NCI-H446 treated with DMSO at 0.1 percent for 48 hours (cell line): ENCODE measurements at places on chromosomes 3 and 15.

- DNase-seq = no peak
These were observed 315.8 kb upstream of the ROBO2 start for GRCh38 chr3:76724075-76724474.

DNA sequence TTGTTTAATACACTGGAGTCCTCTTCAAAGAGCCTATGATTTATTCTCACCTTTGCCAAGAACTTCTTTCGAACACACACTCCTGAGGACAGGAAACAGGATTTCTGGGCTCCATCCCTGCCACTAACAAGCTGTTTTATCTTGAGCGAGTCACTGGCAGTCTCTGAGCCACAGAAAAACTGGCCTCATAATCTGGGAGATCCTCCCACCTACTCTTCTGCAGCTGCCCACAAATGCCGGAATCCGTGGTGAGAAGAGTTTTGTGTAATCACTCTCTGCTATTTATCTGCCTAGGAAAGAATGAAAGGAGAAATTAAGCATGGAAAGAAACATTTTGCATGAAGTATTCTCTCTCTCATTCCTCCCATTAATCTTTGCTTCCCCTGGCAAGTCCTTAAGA is 172.0 kb upstream of the TRIM42 start:
- no peak for DNase-seq

- DNase-seq = no peak
These were observed 127.2 kb downstream of the CD47 start for GRCh38 chr3:107963581-107963980.

DNA sequence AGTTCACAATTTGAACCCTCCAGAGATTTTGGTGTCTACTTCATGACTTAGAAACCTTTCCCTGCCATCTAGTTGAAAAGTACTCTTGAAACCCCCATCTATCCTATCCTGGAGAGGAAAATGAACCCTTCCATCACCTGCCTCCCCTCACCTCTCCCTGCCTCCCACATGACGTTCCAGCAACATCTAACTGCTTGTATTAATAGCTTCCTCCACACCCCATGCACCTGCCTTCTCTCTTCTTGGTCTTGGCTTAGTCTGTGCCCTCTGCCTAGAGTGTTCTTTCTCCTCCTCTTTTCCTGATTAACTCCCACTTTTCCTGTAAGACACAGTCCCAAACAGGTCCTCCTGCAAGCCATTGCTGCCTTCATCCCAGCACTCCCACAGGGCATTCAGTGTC is 107.8 kb downstream of the LIPC start:
- DNase-seq = no peak

DNA sequence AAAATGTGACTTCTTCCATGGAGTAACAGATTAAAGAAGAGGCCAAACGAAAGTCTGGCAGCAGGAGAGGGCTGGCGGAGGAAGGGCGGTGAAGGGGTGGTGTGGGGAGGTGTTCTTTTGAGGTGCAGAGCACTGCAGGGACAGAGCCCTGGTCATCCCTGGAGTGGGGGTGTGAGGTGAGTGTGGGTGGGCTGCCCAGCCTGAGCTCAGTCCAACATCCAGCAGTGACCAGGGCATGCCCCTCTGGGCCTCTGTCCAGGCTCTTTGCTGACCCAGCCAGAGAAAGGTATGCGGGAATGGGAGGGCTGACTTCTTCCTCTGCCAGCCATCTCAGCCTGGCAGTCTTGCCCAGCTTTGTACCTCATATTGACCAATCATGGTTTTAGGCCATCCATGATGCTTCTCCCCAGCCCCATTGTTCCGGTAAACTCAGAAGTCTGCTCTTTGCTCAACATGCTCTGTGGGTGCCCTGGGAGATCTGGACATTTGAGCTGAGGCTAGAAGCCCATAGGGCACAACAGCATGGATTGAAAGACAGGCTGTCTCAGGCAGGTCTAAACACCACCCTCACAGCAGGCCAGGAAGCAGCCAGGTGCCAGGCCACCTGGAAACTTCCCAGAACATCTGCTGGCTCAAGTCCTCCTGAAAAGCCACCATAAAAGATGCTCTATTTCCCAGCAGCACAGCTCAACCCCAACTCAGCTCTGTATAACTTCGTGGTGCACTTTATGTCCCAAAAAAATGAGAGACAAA is 25.9 kb upstream of the CXCR6 start:
- DNase-seq = no peak

DNA sequence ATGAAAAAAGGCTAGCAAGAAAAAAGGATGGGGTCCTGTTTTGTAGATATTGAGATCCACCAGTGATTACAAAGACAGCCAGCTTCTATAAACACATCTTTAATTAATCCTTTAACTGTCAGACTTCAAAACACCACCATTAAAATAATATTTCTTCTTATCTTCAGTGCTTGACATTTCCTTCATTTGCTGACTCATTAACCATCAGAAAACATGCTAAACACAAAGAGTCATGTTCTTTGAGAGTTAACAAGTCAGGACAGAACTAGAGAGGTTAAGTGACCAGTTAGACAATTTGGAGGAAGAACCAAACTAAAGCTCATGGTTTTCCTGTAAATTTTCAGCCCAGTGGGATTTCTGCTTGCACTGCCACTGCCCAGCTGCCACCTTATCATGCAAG is 111.4 kb downstream of the MEIS2 start:
- DNase-seq = no peak

DNA sequence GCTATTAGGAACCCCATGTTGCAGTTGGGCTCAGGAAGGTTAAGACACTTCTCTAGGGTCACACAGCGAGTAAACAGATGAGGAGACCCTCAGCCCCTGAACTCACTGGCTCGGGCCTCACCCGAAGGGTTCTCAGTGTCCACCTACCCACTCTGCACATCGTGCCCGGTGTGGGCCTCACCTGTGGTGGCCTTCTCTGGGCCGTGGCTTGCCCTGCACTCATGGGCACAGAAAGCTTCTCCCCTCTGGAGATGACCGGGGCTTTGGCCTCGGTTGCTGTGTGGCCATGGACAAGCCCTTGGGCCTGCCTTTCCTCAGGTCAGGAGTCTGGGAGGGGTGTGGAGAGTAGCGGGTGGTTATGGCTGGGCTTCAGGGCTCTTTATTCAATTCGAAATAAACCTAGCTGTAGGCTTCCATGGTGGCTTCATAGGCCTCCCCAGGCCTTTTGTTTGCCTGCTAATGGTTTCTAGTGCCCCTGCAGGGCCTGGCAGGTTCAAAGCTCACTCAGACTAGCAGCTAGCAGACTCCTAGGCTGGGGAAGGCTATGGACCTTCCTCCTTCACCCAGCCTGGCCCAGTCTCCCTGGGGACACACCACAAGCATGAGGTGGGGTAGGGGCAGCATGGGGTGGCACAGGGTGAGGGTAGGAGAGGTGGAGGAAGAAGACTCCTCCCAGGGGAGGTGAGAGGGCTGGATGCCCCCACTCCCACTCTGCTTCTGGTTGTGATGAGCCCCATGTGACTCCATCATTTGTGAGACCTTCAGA is 103.1 kb downstream of the LINGO1 start:
- DNase-seq = no peak

GRCh38 chr15:40787991-40788390 is 18.2 kb downstream of the C15orf62 start:
- no peak for DNase-seq

DNA sequence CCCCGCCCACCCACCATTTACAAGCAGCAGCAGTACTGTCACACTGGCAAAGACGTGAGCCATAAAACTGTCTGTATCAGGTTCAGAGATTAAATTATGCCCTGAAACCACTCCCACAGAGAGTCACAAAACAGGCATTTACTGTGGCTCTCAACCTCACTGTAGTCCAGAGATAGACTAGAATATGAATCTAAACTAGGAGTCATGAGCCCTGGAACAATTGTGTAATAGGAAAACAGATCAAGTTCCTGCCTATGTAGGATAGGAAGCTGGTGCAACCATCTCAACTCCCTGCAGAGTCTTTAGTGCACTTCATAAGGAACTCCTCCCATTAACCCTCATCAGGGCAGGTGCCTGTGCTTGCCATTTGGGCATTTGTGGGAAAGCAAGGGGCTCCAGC is 61.7 kb downstream of the FAM227B start:
- DNase-seq = no peak

- DNase-seq = peak; percentile 81
These were observed 387.5 kb downstream of the NLGN1 start for GRCh38 chr3:173785004-173785403.

DNA sequence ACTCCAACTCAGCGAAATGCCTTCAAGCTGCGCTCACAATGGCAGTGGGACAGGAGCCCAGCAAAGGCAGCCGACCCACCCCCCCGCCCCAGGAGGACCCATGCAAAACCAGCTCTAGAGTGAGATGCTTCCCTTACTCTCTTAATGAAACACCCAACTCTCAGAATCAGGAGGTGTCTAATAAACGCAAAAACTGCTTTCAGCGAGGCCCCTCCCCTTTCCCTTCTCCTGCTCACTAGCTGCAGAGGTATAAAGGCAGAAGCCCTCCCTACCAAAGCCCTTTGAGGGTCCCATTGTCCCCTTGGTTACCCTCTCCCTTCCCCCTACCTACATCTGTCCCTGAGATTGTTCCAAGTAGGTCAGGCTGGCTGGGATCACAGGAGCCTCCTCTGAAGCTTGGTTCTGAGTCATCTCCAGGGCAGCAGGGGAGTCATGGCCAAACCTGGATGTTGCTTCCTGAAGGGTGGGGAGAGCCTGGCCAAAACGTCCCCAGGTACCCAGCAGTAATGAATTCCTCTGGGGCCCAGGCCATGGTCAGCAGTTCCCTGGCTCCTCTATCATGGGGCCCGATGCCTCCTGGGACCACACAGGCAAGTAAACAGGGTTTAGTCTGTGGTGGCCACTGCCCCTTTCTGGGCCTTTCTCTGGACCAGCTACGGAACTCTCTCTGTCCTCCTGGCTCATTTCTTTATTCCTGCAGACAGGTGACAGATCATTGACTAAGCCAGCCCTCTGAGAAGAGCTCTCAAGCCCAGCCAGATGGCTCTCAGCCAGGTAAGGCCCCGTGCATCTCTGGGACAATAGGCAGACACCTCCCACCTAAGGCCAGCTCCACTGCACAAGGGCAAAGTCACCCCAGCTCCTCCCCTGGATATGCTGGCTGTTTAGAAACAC is 8.6 kb downstream of the KLHL25 start:
- peak; percentile 54 for DNase-seq

DNA sequence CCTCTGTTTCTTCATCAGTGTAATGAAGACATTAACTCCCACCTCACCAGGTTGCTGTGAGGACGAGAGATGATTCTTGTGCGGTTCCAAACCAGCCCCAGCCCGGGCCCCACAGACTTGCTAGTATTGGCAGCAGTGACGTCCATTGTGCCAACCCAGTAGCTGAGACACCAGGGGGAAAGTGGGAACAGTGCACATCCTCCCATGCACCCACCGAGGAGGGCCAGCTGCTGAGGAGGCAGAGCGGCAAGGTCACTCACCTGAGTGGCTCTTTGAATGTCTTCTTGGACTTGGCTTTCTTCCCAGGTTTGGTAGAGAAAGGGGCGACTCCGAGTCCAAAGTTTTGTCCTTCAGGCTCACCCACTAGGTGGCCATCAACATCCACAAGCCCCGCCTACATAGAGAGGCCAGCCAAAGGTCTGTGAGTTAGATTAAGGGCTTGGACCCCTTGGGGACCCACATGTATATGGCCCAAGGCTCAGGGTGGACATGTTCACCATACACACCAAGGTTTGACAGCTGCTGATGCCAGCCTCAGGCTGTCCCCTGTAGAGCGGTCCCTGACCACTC is 38.0 kb downstream of the KIF9 start:
- DNase-seq = no peak

DNA sequence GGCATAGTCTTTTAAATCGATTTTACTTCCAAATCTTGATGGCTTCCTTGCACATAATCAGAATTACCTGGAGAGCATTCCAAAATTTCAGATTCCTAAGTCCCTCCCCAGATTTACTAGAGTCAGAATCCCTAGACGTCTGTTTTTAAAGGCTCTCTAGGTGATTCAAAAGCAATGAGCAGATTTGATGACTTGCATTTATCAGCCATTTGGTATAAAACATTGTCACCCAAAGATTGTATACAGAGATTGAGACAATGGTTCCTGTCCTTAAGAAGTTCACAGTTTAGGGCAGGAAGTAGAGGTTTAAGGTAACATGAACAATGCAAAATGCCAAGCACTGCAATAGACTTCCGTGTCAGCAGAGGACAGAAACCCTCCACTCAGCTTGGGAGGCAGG is 2.6 kb upstream of the PYGO1 start:
- DNase-seq = no peak

GRCh38 chr15:62532367-62532766 is 367.3 kb upstream of the C2CD4B start:
- no peak for DNase-seq

DNA sequence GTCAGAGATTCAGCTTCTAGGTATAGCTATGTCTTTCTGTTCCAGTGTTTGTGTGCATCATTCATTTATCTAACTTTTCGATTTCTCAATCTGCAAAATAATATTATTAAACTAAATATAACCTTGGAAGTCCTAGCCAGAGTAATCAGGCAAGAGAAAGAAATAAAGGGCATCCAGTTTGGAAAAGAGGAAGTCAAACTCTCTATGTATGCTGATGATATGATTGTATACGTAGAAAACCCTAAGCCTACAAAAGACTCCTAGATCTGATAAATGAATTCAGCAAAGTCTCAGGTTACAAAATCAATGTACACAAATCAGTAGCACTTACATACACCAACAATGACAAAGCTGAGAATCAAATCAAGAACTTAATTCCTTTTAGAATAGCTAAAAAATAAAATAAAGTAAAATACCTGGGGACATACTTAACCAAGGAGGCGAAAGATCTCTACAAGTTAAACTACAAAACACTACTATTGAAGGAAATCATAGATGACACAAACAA is 718.2 kb downstream of the NTRK3 start:
- no peak for DNase-seq

DNA sequence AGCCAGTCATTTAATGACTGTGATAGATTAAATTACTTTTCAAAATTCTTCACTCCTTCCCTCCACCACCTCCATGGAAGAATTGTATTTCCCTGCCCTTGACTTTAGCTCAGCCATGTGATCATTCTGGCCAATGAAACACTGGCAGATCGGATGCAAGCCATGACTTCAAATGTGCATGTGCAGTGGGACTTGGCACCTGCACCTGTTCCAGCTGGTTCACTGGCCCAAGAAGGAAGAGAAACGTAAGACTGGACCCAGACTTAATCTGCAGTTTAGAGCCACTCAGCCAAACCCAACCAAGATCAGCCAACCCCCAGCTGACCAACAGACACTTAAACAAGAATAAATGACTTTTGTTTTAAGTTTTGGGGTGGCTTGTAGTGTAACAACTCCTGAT is 11.8 kb downstream of the DPH3 start:
- no peak for DNase-seq

DNA sequence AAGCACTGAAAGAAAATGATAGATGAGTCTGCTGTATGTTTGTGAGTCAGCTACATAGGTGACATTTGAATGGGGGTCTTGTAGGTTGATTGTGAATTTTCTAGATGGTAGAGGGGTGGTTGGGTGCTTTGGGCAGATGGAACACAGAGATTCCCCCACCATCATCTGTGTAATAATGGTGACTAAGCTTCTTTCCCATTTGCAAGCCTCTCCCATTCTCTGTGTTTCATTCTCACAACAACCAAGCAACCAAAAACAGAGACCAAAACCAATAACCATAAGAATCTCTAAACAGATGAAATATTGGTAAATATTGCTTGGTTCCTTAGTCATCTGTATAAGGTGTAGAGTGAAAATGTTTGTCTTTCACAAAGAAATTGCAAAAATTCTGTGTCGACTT is 17.8 kb upstream of the UTS2B start:
- no peak for DNase-seq
